ENCODE measurements at places on chromosomes 13 and 19.
A peak's percentile ranks its signal among the peaks of the same experiment; 100 is the strongest.

GRCh38 chr19:48154003-48154402 is 16.1 kb downstream of the LIG1 start:
- DNase-seq, result no peak

- no peak for DNase-seq
Observed at GRCh38 chr13:94515374-94515773, 35.9 kb upstream of the DCT start.

DNA sequence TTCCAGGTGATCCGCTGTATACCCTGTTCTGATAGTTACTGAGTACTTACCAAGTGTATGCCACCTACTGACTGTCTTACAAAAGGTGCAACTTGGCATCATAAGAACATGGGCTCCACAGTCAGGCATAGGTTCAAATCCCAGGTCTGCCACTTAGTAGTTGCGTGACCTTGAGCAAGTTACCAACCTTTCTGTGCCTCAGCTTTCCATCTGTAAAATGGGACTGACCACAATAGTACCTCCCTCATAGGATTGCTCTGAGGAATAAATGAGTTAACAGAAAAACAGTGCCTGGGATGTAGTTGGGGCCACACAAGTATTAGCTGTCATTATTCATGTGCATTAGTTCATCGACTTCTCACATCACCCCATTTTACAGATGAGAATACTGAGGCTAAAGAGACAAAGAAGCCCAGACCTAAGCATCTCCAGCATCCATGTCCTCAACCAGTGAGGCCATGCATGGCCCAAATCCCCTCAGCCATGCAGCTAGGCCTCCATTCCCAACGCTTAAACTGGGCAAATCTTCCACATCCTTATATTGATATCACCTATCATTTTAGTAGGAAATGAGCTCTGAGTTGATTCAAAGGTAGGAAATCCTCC is 51.3 kb upstream of the UBE2L5 start:
- no peak for DNase-seq

DNA sequence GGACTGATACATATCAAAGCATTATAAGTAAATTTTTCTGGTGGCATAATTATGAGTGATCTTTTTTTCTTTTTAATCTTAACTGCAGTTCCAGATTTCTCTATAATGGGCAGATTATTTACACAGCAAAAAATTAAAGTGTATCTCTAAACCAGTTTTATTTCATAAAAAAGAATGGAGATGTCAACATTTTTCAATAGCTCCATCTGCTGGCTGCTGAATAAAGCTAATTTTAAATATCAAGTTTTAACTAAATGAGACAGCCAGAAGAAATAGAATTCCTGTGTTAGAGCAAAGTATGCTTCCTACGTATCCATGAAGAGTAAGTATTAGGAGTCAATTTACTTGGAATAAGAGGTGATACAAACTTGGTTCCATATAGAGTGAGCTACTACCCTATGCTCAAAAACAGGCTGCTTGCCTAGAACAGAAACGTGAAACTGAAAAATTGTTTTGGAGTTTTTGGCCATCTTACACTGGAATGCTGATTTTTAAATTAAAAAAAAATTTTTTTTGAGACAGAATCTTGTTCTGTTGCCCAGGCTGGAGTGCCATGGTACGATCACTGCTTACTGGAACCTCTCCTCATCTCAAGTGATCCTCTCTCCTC is 5.0 kb upstream of the PDS5B start:
- no peak for DNase-seq

DNA sequence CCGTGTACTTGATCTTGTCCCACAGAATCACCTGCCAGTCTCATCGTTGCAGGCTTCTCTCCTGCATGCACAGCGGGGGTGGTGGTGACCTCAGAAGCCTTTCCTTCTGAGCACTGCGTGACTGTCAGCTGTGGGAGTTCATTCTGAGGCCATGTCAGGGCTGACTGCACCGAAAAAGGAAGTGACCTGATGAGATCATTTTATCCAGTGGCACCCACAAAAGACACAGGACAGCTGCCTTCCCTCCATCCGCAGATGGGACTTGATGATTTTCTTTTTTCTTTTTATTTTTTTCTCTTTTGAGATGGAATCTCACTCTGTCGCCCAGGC is 89.7 kb downstream of the RAB20 start:
- DNase-seq, result peak; percentile 67

DNA sequence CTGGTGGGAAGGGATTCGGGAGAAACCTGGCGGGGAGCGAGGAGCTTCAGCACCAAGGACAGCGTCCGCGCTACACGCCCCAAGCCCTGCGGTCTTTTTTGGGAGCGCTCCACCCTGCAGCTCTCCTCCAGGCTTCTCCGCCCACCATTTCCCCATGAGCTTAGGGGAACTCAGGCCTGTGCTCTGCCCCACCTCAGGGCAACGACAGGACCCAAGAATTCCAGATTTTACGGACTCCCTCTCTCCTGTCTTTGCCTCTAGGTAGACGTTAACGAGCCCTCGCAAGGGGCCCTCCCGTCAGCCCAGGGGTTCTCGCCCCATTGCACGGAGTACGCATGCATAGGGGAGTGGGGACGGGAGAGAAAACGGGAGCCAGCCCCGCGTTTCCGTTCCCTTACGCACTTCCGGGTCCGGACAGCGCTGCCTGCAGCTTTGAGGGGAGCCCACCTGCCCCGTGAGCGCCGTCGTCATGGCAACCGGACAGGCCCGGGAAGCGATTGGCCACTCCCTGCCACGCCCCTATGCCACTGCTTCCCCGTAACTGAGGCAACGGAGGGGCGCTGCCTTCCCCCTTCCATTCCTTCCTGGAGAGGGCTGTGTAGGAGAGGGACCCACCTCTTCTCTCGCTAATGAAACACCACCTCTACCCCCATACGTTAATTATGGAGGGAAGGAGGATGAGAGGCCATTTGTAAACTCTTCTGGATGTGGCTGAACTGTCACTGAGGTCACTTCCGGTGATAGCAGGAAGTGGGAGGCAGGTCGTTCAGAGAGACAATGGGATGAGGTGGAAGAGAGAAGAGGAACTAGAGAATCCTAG is 20.8 kb downstream of the NOVA2 start:
- no peak for DNase-seq

DNA sequence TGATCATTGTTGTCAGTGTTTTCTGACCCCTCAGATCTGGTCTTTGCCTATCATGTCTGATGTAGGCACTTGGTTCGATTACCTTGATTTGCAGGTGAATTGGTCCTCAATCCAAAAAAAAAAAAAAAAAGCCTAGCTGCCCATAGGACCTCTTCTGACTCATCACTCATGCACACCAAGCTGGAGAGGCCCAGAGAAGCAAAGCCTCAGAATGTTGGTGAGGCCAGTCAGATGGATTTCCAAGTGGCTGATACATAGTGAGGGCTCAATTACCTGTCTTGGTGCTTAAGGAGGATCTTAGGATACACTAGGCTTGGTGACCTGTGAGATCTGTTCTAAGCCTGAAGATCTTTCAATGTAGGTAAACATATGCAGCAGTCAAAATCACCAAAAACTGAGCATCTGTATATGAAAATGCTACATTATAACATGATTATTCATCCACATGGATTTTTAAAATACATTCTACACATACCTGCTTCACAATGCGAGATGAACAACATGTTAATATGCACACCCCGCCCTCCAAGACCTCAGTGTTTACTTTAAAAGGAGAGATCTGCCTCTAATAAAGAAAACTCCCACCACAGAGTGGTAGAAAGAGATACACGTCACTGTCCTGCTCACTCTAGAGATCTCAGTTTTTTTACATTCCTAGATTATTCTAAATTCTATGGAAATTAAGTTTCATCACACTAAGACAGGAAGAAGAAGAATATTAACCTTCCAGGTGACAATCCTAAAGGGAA is 79.9 kb upstream of the RAP2A start:
- DNase-seq, result peak; percentile 12

DNA sequence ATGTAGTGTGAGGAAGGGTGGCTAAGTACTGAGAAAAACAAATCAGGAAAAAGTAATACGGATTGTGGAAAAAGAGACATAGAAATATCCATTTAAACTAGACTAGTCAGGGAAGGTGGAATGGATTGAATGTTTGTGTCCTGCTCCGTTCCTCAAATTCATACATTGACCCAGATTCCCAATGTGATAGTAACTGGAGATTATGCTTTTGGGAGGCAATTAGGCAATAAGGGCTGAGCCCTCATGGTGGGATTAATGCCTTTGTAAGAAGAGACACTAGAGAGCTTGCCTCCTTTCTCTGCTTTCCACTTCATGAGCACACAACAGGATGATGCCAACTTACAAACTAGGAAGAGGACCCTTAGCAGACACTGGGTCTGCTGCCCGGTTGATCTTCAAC is 765.2 kb upstream of the GPC6 start:
- DNase-seq, result no peak

DNA sequence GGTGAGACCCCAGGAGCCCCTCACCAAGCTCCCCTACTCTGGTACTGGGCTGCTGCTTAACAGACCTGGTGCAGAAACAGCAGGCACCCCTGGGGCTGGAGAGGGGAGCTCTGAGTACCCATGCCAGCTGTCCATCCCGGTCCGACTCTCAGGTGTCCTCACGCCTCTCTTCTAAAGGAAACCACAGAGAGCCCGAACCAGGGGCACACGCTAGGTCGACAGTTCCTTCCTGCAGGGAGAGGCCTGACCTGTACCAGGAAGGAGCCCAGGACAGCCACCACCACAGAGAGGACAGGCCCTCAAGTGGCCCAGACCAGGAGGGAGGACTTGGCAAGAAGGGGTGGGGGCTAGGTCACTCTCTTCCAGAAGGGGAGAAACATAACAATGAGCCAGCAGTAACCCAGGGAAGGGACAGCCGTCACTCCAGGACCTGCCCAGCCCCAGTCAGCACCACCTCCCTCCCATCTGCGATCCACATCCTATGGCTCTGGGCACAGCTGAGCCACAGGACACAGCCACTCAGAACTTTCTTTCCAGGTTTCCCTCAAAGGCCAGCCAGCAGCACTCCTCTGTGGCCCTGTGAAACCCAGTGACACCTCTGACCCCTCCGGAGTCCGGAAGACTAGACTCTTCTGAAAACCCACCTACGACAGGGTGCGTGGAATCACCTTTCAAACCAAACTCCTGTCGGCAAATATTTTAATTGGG is 13.0 kb upstream of the SLC35E1 start:
- no peak for DNase-seq

- no peak for DNase-seq
Observed at GRCh38 chr13:43797159-43797558, 10.4 kb upstream of the ENOX1 start.

- no peak for DNase-seq
Observed at GRCh38 chr13:50707628-50708027, 135.9 kb downstream of the DLEU7 start.

DNA sequence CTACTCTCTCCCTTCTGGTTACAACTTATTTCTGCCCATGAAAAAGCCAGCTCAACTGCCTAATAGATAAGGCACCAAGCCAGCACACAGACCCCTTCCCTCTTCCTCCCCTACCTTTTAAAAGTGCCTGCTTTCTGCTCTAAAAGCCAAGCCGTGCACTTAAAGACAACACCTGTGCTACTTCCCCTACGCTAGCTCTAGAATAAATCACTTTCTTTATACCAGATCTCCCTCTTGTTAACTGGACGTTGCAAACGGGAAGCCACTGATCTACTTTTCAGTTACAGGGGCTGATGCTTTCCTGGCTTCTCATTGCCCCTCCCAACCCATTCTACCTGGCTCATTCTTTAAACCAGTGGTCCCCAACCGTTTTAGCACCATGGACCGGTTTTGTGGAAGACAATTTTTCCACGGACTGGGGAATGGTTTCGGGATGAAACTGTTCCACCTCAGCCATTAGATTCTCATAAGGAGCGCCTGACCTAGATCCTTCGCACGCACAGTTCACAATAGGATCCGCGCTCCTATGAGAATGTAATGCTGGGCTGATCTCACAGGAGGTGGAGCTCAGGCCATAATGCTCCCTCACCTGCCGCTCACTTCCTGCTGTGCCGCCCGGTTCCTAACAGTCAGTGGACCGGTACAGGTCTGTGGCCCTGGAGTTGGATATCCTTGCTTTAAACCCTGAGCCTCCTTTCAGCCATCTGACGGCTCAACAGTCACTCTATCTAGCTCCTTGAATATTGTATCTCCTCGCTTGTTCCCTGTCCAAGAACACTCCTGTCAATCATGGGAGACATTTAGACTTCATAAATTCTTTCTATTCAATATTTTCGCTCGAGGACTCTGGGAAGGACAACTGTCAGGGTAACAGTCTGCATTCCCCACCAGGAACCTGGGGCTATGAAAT is 841 bp upstream of the ZNF223 start:
- no peak for DNase-seq

DNA sequence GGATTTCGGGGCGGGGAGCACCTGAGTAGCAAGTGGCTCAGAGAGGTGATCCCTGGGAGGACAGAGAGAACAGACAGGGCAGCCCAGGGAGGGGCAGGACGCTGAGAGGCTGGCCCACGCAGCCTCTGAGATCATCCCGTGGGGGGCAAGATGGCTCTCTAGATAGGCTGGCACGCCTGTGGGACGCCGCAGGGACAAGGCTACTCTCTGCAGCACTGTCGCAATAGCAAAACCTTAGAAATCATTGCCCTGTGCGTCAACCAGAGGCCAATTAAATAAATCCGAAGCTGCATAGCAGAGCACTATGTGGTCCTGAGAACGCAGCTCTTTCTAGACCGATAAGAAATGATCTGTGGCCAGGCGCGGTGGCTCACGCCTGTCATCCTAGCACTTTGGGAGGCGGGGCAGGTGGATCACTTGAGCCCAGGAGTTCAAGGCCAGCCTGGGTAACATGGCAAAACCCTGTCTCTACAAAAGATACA is 5.1 kb downstream of the PEX11G start:
- no peak for DNase-seq

DNA sequence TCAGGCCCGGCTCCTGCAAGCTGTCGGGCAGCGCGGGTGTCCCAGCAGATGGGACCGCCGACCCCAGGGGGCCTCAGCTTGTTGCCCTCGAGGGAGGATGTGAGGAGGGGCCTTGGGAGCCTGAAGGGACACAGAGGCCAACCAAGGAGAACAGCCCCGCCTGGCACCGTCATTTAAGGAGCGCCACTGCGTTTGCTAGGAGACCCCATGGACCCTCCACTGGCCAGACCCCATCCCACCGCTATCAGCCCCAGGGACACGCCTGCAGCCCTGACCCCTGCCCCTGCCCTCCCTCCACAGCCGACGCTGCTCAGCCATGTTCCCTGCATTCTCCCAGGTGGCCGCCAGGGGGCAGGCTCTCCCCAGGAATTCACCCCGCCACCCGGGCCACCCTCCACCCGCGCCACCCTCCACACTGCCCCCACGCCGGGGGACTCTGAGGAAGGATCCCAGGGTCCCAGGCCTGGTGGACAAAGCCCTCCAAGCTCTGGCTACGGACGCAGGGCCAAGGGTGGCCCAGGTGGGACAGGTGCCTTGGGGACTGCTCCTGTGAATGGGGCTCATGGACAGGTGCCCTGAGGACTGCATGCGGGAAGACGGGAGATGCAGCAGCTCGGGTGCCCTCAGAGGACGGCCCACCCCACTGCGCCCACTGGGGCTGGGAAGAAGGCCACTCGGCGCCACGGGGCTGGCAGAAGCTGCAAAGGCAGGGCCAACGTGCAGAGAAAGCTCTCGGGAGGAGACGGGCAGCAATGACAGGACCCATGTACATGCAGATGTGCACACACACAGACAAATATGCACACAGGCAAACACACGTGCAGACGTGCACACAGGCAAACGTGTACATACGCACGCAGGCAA is 34.4 kb downstream of the PIP5K1C start:
- DNase-seq, result no peak

All from kidney epithelial cell (primary cell).